Fibroblast of gingiva (primary cell): ENCODE measurements at places on chromosomes 5 and 9.
A peak's percentile ranks its signal among the peaks of the same experiment; 100 is the strongest.

DNA sequence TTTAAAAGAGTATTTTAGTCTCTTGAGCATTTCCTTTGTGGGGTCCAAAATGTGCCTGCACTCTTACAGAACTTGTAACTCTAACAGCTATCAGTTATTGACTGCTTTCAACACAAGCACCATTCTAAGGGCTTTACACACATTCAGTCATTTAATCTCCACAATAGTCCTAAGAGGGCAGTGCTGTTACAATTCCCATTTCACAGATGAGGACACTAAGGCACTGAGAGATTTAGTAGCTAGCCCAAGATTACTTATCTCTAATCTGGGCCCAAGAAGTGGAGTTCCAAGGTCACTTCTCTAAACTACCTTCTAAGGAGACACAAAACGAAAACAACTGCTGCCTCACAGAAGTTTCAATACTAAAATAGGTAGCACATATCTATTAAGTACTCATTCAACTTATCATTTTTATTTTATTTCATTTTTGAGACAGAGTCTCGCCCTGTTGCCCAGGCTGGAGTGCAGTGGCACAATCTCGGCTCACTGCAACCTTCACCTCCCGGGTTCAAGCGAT, 275.2 kb downstream of the CWC27 start:
- no peak for DNase-seq

DNA sequence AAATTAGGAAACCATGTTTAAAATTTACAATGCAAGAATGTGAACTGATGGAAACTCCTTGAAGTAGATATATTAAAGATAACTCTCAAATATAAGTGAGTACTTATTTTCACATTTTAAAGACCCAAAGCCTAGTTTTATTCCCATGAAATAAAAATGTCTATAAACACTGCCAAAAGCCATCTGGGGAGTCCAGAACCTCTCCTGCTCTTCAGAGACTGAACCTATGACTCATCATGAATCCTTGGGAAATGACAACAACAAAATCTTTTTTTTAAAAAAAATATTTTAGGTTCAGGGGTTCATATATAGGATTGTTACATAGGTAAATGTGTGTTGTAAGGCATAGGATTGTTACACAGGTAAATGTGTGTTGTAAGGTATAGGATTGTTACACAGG, 33.8 kb upstream of the FYB1 start:
- DNase-seq: no peak

GRCh38 chr9:135410831-135411473, 68.6 kb upstream of the PPP1R26 start:
- DNase-seq: no peak

DNA sequence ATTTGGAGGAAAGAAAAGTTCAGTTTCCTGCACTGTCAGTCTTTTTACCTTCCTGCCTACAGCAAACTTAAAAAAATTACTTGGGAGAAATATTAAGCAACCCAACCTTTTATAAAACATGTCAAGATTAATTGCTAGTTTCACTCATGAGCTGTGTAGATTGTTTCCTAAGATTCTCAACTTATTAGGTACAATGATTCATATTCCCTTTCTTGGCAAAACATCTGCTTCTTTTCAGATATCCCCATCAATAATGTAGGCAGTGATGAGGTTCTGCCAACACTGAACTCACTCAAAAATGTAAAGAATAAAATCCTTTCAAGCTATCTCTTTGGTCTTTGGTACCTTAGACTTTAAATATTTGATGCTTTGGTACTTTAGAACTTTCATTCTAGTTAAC, 56.0 kb downstream of the ISL1 start:
- DNase-seq: no peak

- DNase-seq: no peak
These were observed 73.5 kb downstream of the ZNF618 start for GRCh38 chr9:113949571-113950078.

GRCh38 chr9:125404733-125405132, 143.1 kb downstream of the GAPVD1 start:
- no peak for DNase-seq

- DNase-seq: no peak
These were observed 314.7 kb downstream of the MLLT3 start for GRCh38 chr9:20307621-20308020.

- DNase-seq: no peak
These were observed 155.8 kb downstream of the DAB2IP start for GRCh38 chr9:121807069-121807822.

DNA sequence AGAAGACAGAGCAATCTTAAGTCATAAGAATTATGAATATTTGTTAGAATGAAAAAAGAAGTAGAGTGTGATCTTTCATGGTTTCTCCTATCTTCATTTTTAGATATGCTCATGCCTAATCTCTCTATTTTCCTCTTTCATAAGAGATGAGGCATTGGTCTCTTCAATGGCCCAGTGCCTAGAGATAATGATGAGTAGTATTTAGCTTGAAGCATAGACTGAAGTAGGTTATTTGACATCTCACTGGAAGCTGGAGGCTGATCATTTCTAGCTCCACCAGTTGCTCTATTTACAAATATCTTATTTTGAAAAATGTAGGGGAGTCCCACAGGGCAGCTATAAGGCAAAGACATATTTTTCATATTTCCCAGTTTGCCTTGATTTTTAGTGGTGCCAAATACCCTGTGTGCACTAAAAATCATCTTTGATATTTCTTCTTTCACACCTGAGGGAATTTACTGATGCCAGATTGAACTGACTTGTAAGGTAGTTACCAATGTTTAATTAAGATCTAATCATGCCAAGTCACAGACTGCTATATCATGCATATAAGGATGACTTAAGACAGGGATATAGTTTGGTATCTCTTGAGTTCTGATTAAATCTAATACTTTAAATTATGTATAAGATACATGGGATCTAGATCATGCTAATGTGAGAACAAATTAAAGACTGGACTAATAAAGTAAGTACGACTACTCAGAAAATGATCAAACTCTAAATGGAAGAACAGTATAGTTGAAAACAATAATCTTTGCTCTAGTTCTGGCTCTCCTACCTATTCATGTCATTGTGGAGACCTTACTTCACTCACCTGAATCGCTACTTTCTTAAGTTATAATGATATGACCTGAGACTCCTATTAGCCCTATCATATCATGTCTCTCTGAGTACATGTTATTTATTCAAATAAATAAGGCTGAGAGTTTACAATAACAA, 108.2 kb upstream of the IFNE start:
- DNase-seq: no peak

- DNase-seq: no peak
These were observed 35.9 kb downstream of the COL23A1 start for GRCh38 chr5:178554311-178554710.

DNA sequence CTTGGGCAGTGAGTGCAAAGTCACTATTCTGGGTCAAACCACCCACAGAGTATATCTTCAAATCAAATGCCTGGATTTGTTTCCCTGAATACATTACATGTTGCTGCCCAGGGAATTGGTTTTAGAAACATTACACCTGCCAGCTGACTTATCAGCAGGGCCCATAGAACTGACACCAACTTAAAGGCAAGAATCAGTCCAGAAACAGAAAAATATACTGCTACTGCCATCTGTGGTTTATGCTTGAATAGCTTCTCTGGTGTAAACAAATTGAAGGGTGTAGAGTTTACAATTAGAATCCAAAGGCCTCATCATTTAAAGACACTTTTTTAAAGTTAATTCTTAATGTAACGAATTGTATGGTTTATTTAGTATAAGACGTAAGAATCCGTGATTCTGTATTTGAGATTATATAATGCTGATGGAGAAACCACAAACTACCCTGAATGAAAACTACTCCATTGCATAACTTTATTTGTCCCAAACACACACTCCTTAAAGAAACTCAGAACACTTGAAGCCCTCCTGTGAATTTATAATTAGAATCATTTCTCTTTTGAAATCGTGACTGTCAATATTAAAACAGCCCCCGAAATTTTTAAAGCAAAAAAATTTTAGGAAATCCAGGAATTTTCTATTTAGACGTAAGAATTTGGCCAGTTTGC, 6.2 kb downstream of the NR6A1 start:
- DNase-seq: no peak

DNA sequence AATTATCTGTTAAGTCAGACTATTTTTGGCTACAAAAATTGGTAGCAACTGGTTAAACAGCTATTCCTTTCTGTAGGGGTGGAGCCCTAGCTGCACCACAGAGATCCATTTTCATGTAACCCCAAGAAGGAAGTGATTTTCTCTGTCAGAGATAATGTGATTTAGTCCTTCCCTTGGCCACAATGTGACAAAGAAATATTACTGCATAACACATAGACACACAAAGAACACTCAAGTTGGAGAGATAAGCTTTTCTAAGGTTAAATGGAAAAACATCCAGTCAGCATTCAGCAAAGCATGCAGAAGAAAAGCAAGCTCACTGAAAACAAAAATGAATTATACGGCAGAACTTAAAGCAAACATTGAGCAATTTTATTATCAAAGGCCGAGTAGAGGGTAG, 227.8 kb upstream of the CDH9 start:
- DNase-seq: no peak

DNA sequence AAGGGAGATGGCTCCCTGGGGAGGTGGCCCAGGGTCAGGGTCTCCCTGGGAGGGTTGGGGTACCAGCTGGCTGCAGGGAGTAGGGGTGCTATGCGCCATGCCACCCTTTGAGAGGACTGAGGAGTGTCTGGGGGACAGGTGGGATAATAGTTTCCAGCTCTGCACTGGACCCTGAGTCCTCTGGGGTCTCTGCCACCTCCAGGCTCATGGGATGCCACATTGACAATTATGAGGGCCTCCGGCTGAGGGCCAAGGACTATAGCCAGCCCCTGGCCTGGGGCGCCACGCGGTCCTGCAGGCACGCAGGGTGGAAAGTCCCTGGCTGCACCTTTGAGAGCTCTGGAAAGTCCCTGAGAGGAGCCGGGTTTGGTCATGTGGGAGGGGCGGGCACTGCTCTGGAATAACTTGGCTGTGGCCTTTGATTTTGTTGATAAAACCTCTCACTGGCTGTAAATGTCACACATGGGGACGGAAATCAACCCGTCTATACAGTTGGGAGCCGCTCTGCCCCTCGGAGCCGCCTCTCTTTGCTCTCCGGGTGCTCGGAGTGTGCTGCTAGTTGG, 16.0 kb downstream of the TRAF2 start:
- peak; percentile 60 for DNase-seq

DNA sequence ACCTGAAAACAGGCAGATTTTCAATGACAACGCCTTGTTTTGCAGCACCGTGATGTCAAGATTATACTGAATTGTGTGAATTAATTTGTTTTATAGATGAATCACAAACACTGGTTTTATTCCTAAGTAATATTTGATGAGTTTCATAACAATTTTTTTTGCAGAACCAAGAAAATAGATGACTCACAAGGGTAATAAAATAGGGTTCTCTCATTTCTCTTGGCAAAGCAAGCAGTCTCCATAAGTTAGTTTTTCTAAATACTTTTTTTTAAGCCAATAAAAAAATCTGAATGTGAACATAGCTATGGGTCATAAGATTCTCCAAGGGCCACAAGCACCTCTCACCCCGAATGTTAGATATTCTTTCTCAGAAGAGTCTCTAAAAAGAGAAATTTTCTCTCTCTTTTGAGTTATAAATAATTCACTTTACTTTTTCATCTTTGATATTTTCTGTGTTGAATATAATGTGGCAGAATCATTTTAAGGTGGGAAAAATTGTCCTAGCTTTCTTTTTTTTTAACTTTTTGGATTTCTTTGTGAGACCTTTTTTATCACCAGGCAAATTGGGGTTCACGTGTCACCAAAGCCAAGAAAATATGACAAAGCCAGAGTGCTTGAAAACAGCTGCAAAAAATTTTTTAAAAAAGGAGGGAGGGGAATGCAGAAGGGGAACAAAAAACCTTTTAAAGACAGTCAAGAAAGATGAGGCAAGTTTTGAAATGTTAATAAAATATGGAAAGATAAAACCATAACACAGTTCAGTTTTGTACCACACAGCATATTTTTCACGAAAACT, 174.6 kb upstream of the DAPK1 start:
- peak; percentile 76 for DNase-seq

GRCh38 chr5:83281658-83282057, 189.9 kb upstream of the VCAN start:
- peak; percentile 62 for DNase-seq

DNA sequence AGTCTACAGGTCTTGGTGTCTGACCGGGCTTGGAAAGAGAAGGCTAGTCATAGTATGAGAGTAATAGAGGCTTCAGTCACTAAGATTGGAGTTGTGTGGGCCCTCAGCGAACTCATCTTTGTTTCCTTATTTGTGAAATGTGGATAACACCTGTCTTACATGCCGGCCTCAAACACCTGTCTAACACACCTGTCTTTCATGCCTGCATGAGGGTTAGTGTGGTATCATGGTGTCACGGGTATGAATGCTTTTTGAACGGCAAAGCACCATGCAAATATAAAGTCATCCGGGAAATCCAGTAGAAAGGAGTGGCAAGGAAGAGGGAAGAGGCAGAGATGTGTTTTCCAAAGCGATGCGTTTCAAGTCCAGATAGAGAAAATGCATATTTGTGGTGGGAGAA, 25.5 kb downstream of the GRAMD2B start:
- DNase-seq: no peak

DNA sequence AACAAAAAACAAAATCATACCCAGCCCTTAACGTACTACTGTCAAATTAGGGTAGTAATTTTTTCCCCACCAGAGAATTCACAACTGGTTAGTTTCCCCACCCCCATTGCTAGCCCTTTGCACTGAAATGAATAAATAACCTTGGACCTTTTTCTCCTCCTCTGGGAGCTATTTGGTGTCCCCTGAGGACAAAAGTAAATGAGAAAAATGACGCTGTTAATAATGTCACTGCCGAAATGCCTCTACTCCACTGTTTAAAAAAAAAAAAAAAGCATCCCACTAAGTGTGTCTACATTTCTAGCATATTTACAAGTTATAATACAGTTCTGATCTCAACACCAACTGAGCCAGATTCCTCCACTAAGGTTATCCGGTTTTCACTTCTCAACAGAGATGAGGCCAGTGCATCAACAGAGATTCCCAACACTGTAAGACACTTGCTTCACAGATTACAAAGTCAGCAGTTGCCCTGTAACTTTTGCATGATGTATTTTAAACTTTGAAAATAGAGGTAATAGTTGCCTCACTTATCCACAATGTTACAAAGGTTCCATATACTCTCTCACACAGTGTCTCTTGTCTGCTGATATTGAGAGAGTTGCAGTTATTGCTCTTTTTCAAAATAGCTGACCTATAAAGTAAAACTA, 5.1 kb upstream of the NFIB start:
- no peak for DNase-seq

- DNase-seq: no peak
These were observed 156.4 kb downstream of the FAM174A start for GRCh38 chr5:100691548-100691947.

DNA sequence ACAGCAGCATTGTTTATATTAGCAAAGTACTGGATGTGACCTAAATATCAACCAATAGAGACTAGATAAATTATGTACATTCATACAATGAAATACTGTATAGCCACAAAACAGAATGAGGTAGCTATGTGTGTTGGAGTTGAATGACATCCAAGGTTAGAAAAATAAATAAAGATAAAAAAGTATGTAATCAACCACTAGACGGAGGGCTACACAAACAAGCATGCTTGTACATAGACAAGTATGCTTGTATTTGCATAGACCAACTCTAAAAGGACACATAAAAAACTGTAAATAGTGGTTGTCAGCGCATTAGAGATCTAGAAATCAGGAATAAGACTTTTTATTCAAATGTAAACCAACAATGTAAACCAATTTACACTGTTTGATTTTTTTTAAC, 3.0 kb downstream of the FEM1C start:
- no peak for DNase-seq
